MM.1S (cell line): ENCODE measurements at places on chromosomes 3 and 15.
A peak's percentile ranks its signal among the peaks of the same experiment; 100 is the strongest.

DNA sequence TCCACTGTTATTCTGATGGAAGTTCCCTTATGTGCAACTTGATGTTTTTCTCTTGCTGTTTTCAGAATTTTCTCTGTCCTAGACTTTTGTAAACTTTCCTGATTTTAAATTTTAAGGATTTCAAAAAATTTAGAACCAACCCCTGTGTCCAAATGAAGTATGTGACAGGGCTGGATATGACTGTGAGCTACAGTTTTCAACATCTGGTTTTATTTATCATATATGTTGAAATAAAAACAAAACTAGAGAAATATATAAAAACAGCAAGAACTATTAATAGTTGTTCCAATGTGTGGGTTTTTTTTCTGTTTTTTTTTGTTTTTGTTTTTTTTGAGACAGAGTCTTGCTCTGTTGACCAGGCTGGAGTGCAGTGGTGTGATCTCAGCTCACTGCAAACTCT lies 47.4 kb upstream of the PSMD6 start:
- H3K27me3 ChIP-seq: no peaks in the 10 kb centered on the region
- H3K4me3 ChIP-seq: no peak overlapping the region
- no peak overlapping the region for H3K27ac ChIP-seq

GRCh38 chr15:90901175-90902039 lies 1.7 kb upstream of the MAN2A2 start:
- no peaks in the 10 kb centered on the region for H3K27me3 ChIP-seq
- 0 out of 2 replicates have a peak, but pooled peaks cover 8% of the 10 kb centered on the region for H3K36me3 ChIP-seq
- H3K27ac ChIP-seq: peak overlapping the region; percentile 73; the same call in 1 of the 2 replicates
- peaks cover 8% of the 10 kb centered on the region; the same call in 1 of the 2 replicates for H3K4me1 ChIP-seq
- H3K4me3 ChIP-seq: peak overlapping the region; percentile 81

GRCh38 chr3:173395073-173395411 lies 2.5 kb upstream of the NLGN1 start:
- DNase-seq: no peak
- peaks cover 17% of the 10 kb centered on the region for H3K4me1 ChIP-seq
- H3K27ac ChIP-seq: peak overlapping the region; percentile 93
- H3K4me3 ChIP-seq: peak overlapping the region; percentile 86

- no peaks in the 10 kb centered on the region for H3K27me3 ChIP-seq
- H3K27ac ChIP-seq: no peak overlapping the region
- peaks cover 3% of the 10 kb centered on the region; the same call in 1 of the 2 replicates for H3K36me3 ChIP-seq
- H3K4me3 ChIP-seq: no peak overlapping the region
These were observed 24.2 kb upstream of the LXN start for GRCh38 chr3:158696618-158697017.
